ENCODE measurements at places on chromosomes 16 and 17.

- no peak for DNase-seq
Measured at GRCh38 chr17:67534941-67535340, 157.9 kb downstream of the PITPNC1 start.

- DNase-seq = no peak
Measured at GRCh38 chr16:65624229-65624628, 502.4 kb upstream of the CDH11 start.

DNA sequence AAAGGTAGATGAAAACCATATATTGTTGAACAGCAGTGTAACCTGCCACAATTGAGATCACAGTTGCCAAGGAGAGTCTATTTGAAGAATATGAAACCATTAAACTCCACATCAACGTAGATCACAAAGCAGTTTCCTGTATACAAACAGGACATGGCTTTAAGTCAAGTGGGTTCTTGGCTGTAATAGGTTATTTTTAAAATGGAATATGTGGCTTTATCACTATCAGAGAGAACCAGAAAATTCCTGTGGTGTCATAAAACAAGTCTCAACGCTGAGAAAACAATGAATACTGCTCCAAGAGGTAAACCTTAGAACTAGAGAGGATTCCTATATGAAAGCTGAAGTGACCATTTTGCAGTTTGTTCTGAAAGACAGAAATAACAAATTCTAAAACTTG lies 999.7 kb downstream of the CDH11 start:
- DNase-seq = no peak

GRCh38 chr16:4194661-4195060 lies 47.2 kb downstream of the SRL start:
- DNase-seq = no peak

GRCh38 chr17:74920306-74920620 lies 2.8 kb downstream of the USH1G start:
- no peak for DNase-seq

- DNase-seq = no peak
Measured at GRCh38 chr17:53662608-53663007, 160.1 kb upstream of the KIF2B start.

GRCh38 chr16:23563186-23563585 lies 5.7 kb downstream of the UBFD1 start:
- no peak for DNase-seq

DNA sequence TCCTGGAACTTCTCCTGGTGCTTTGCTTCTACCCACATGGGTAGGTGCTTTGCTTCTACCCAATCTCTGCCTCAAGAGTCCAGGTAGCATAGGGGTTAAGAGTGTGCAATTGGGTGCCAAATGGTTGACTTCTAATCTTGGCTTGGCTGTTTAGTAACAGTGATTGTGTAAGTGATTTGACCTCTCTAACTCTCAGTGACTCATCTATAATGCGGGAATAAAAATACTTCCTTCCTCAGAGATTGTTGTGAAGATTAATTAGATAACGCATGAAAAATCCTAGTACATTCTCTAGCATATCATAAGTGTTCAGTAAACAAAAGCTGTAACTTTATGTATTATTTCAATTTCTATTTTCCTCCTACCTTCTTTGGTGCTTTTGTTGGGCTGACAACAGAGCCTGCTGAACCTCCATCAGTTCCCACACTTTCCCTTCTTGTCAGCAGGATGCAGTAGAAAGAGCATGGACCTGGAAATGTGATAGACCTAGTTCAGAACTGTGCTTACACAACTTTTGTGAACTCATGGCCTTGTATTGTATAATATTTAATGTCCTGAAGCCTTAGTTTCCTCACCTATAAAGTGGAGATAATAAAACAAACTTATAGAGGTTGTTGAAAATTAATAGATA lies 72.9 kb upstream of the SMIM36 start:
- DNase-seq = no peak

DNA sequence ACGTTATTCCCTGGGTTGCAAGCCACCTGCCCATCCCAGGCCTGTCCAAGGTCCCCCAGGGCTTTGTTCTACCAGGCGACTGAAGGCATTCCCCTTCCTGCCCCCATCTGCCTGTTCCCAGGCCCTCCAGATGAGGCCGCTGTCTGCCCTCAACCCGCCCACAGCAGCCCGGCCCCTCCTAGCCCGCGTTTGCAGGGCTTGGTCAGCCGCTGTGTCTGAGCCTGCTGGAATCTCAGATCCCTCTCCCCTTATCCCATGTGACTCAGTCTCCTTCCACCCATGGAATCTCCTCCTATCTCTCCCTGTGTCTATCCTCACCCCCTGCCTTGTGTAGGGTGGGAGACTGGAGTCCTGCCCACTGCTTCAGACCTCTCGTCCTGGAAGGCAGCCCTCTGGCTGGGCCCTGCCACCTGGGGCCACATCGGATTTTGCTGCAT lies 186.0 kb upstream of the TNRC6C start:
- DNase-seq = peak; percentile 38

DNA sequence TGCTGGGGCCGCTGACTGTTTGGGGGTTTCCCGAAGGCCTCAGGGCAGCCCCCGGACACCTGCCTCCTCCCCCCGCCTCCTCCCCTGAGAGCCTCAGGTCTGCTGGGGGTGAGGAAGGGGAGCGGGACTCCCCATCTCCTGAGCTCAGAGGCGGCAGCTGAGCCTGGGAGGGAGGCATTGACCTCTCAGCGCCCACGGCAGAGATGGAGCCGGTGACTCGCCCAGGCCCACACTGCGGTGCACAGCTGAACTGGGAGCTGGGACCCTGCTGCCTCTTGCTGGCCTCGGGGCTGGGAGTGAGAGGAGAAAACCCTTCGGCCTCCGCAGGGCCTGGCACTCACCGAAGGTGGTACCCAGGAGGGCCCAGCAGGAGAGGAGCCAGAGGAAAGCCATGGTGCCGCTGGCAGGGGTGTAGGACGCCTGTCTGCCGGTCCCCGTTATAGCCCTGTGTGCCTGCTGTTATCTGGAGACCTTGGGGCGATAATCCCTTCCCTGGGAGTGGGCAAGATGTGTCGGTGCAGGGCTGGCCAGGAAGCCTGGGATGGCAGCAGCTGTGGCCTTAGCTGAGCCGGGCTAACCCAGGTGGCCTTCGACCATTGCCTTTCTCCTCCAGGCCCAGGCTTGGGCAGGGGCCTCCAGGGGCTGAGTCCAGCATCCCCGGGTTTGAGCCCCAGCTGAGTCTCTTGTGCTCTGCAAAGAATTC lies at the start of gene CTRB2:
TSS of gene CTRB2 (minus strand) at position 413 of the 703 bp plus-strand sequence. CDS start at position 393, 20 bp downstream.
- DNase-seq = no peak

Measured in head of caudate nucleus (tissue), 42 donors.